HT-29 (cell line): ENCODE measurements at places on chromosomes 16 and 17. TPM values are rescaled to one million over a fixed set of nuclear protein-coding genes. Genes with fewer than 3 reads are reported as not detected.

FBXO39 gene
- total RNA-seq, result not detected in 2 replicates

ITGB3 gene
- not detected in 2 replicates for total RNA-seq

- peak; percentile 96 for DNase-seq
Observed at GRCh38 chr16:67857547-67858233, 10.2 kb upstream of the CENPT start.

DNA sequence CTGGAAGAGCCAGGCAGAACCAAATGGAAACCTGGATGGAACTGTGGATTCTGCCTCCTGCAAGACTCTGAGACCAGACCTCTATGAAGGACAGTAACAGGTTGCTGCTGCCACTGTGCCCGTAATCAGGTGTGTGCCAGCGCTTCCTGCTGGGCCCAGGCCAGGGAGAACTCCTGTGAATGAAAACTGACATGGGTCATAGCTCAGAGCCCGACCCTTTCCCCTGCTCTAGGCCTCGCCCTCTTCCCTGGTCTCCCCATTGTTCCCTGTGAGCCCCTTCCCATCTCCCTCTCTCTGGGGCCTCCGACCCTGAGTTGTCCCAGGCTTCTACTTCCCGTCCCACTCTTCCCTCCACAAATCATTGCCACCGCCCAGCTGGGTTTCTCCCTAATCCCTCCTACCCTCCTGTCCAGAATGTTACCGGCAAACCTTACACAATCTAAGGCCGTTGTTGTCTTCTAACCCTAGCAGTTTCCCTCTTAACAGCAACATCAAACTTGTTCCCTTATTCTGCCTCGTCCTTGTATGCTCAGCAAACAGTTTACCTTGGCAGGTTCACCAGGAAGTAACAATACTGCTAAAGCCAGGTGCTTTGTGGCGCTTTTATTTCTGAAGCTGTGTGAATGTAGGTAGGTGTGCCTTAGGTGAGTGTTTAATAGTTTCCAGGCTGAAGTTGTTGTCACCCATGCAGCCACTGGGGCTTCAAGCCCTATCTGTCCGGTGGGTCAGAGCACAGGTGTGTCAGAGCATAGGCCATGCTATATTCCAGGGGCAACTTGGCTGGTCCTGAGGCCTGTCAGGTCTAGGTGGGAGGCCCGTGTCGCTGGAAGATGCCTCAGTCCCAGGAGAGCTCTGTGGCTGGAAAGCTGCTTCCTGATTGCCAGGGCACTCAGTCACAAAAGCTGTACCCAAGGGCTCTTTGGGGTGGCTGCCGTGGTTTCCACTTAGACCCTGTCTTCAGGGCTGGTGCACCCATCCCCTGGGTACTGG is 32.0 kb downstream of the SMPD3 start:
- peak; percentile 86 for DNase-seq

- DNase-seq, result no peak
Observed at GRCh38 chr17:58312021-58312630, 16.5 kb downstream of the TSPOAP1 start.

- no peak for DNase-seq
Observed at GRCh38 chr17:41893384-41893783, 25.4 kb downstream of the ACLY start.

DNA sequence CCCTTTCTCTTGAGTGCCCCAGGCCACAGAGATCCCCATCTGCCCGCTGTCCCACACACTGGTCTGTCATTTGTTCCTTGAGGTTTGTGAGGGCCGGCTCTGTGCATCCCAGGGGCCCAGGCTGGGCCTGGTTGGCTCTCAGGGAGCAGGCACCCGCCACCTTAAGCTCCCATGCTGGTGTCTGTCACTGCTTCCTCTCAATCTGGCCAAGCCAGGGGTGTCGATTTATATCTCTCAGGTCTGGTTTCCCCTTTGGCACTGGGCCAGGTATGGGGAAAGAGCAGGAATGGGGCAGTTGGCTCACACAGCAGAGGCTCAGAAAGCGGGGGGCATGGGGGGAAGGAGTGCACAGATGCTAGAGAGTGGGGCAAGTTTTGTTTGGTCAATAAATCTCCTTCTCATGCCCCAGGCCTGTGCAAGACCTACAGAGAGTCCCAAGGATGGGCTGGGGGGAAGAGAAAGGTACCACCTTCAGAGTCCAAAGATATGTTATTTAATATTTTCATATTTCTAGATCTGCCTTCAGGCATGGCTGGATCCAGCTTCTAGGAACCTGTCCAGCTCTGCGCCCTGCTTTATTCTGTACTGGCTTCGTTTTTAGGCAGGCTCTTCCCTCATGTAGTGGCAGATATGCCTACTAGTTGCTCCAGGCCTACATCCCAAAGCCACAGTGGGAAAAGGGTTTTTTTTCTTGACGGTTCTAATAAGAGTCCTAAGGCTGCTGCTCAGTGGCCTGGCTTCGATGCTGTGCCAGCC is 34.3 kb downstream of the IL4R start:
- DNase-seq, result peak; percentile 7

GRCh38 chr17:47857551-47858455 is 6.8 kb upstream of the SP6 start:
- DNase-seq, result no peak

- no peak for DNase-seq
Observed at GRCh38 chr17:2157081-2157480, 102.2 kb downstream of the HIC1 start.
